Dorsolateral prefrontal cortex (tissue), 122 donors: ENCODE measurements at places on chromosomes 3 and 15. TPM values are rescaled to one million over a fixed set of nuclear protein-coding genes. Genes with fewer than 3 reads are reported as not detected.

GRCh38 chr3:97841304-97841703 lies 19.5 kb downstream of the CRYBG3 start:
- no peak for DNase-seq

- DNase-seq, result no peak
These were observed 66.8 kb upstream of the ADAMTSL3 start for GRCh38 chr15:83587091-83587490.

DNA sequence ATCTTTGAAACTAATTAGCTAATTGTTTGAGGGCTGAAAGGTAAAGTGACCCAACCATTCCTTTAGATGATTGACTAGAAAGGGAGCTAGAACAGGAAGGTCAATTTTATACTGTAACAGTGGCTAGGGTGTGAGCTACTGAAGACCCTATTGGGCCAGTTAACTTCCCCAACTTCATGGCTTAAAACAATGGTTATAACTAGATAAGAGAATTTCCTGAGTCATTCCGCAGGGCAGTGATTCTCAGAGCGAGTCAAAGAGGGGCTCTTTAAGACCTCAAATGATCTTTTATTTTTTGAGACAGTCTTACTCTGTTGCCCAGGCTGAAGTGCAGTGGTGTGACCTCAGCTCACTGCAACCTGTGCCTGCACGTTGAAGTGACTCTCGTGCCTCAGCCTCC lies 33.7 kb upstream of the TTBK2 start:
- DNase-seq, result no peak

DNA sequence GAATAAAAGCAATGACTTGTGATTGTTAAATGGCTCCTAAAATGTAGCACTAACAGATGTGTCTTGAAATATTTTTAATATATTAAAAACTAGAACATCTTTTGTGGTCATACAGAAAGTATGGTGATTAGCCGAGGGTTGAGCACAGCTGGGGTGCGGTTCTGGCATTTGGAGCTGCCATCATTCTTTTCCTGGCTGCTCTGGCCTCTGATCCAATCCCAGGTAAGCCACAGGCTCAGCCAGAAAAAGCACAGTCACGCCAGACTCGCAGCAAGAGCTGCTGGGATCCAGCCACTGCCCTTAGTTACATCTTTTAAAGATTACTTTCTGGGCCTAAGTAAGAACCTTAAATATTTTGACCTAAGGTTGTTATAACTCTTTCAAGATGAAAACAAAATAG lies 196.8 kb downstream of the PLCL2 start:
- DNase-seq, result no peak

The KAT2B gene
- total RNA-seq, result 76.8 TPM

- DNase-seq, result no peak
These were observed 6.5 kb downstream of the ABHD6 start for GRCh38 chr3:58243976-58244585.

DNA sequence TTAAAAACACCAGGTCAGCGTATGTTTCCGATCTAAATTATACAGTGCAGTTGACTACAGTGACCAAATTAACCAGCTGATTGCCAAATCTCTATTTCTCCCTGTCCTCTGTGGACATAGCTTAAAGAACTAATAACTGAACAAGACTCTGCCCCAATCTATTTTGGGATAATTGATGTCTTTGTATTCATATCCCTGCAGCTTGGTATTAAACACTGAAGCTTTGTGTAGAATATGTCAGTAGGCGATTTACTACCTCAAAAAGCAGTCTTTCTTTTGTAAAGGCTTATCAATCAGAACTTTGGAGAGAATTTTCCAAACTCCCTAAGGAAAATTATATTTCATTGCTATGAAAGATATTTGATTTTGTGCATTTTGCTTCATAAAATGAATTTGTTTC lies 258.2 kb downstream of the SOX2 start:
- DNase-seq, result no peak

The DNAH12 gene
- 0.69 TPM for total RNA-seq

The NEO1 gene
- 84.8 TPM for total RNA-seq

GRCh38 chr15:59946084-59946483 lies 58.0 kb upstream of the FOXB1 start:
- no peak for DNase-seq

DNA sequence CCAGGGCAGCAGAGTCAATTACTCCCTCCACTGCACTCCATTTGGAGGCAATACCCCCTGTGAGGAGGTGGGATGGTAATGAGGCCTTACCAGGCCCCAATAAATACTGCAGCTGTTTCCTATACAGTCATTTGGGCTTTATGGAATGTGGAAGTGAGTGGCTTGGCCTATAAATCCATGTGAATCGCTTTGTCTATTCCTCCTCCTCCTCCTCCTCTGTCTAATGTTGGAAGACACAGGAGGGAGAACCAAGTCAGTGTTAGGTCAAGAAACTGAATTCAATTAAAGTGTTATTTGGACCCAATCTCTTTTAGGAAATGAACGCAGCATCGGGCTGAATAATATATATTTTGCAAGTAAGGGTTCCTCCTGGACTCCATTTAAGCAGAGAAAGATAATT lies 17.3 kb upstream of the SRGAP3 start:
- DNase-seq, result no peak

GRCh38 chr3:8503871-8504610 lies 2.4 kb downstream of the LMCD1 start:
- DNase-seq, result no peak

The GOLGA8M gene
- 2.8 TPM for total RNA-seq

DNA sequence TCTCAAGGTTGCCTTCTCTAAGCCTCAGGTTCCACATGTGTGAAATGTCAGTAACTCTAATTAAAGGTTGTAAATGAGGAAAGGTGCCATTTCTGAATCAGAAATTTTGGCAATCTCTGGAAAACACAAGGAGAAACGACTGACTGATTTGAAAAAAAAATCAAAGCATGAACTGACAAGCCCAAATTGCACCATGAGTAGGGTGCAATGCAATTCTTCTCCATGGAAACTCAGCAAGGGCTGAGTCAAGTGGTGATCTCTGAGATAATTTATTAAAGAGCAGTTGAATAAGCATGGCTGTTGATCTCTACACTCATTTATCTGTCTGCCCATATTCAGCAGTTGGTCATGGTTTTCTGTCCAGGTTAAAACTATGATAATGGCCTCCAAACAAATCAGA lies 201.6 kb upstream of the CMC1 start:
- no peak for DNase-seq

GRCh38 chr3:17430582-17430981 lies 311.8 kb downstream of the TBC1D5 start:
- no peak for DNase-seq

The ACOX2 gene
- total RNA-seq, result 10.9 TPM

DNA sequence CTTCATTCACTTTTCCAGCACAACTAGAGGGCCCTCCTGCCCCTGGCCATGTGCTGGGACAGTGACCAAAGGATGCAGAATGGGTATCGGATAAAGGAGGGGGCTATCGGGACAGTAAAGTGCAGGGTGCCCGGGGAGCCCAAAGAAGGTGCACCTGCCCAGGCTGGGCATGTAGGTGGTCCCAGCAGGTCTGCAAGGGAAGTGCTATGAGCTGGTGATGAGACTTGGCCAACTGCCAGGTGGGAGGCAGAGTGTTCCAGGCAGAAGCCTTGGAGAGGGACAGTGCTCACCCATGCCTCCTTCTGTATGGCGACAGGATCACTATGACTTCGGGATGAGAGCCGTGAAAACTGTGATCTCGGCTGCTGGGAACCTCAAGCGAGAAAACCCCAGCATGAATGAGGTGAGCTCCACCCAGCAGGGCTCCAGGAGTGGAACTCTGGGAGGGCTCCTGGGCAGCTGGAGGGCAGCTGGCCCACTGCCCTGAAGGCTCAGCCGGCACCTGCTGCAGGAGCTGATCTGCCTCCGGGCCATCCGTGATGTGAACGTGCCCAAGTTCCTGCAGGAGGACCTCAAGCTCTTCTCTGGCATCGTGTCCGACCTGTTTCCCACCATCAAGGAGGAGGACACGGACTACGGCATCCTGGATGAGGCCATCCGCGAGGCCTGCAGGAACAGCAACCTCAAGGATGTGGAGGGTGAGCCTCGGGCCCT lies 48.4 kb downstream of the DNAH1 start:
- no peak for DNase-seq

The SMAD6 gene
- 6.7 TPM for total RNA-seq

GRCh38 chr15:101371519-101371918 lies 76.5 kb upstream of the SNRPA1 start:
- no peak for DNase-seq

- DNase-seq, result no peak
These were observed 35.0 kb downstream of the ACAA1 start for GRCh38 chr3:38101811-38102443.

GRCh38 chr15:89809787-89810148 lies 4.9 kb downstream of the ANPEP start:
- DNase-seq, result no peak

DNA sequence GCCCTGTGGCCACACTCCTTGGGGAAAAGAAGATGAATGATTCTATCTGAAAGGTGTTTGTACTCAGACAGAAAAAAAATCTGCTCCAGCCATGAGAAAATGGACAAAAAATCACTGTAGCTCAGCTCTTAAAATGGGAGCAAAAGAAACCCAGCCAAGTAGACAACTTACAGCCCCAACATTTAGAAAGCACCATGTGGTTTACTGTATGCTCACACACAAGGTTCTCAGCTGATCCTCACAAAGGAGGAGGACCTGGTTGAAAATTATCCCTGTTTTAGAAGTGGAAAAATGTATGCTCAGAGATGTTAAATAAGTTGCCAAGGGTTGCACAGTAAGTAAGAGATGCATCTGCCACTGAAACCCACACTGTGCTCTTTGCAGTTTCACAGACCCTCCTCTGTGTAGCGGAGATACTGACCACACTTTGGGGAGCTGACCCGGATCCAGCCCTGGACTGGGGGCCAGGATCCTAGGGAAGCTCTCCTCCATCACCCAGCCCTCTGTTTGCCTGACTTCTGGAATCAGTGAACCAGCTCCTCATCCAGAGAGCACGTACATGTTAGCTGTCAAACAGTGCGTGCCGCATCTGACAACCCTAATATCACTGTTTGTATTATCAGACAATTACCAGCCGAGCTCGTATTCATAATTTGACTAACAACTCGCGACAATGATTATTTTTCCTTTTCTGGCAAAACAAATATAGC lies 32.7 kb upstream of the TPRG1 start:
- DNase-seq, result no peak
